ENCODE measurements at places on chromosomes 7 and 10.

DNA sequence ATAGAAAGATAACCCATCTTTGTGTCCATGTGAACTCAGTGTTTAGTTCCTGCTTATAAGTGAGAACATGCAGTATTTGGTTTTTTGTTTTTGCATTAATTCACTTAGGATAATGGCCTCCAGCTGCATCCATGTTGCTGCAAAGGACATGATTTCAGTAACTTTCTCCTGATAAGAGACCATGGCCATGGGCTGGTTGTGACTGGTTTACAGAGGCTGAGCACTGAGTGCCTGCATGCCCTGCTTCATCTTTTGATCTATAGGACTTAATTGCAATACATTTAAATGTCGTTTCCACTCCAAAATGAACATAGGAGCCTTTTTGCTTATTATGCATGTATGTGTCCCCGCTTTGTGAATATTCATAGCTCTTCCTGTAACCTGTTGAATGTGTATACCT is 101.3 kb upstream of the IGFBP3 start:
- no peak for DNase-seq

- no peak for DNase-seq
Measured at GRCh38 chr7:111955616-111956015, 250.6 kb downstream of the DOCK4 start.

- DNase-seq, result no peak
Measured at GRCh38 chr7:80589631-80590030, 48.8 kb upstream of the CD36 start.

DNA sequence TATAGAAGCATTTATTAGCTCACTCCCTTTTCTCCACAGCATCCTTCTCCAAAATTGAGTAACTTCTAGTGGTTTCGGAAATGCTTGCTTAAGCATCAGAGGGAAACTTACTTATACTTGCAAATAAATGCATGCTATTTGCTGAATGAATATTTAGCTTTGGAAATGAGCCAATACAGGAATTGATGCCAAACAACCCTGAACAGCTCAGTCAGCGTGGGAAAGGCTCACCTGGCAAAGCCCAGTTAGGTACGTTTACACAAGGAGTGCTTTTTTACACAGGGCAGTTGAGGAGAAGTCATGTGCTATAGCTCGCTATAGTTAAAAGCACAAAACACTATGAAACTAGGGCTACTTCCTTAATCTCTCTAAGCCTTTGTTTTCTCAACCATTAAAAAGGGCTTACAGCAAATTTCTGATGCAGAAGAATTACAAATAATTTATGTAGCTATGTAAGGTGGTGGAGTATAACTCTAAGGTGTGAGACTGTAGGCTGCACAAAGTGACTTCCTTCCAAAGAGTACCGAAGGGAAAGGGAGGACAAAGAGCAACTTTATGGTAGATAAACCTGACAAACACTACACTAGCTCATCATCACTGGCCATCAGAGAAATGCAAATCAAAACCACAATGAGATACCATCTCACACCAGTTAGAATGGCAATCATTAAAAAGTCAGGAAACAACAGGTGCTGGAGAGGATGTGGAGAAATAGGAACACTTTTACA is 498.2 kb downstream of the PHTF2 start:
- no peak for DNase-seq

DNA sequence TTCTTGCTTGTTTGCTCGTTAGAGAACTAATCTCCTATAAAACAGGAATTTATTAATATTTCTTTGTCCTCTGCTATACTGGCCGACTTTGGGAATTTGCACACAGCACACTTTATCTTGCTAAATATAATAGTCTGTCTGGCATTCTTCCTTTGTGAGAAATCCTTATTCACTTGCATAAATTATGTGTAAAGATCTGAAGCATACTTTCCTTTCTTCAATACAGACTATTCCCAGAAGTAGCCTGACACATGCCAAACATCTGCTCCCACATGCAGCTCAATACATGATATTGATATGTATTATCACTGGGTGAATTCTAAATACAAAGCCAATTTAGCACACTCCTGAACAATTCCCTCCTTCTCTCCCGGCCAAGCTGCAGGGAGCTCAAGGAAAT is 273.9 kb downstream of the GRM8 start:
- DNase-seq, result no peak

GRCh38 chr7:16615228-16615627 is 30.3 kb downstream of the ANKMY2 start:
- DNase-seq, result no peak

DNA sequence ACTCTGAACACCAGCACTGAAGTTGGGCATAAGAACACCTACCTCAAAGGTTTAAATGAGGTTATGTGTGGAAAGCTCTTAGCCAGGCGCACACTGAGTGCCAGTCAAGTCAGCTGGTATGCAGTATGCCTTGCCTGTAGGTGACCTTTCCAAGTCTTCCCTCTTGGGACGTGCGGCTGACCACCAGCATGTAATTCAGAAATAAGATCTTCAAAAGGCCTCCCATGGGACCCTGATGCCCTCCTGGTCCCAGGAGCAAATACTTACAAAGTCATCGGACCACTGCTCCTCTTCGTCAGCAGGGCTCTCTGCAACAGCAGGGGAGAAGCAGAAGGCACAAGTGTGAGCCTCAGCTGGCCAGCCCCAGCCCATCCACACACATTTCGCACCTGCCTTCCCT is 40.8 kb downstream of the BLNK start:
- no peak for DNase-seq

GRCh38 chr7:80508440-80508839 is 3.4 kb downstream of the GNAT3 start:
- DNase-seq, result no peak

GRCh38 chr7:4939971-4940728 is 18.8 kb downstream of the MMD2 start:
- DNase-seq, result no peak

DNA sequence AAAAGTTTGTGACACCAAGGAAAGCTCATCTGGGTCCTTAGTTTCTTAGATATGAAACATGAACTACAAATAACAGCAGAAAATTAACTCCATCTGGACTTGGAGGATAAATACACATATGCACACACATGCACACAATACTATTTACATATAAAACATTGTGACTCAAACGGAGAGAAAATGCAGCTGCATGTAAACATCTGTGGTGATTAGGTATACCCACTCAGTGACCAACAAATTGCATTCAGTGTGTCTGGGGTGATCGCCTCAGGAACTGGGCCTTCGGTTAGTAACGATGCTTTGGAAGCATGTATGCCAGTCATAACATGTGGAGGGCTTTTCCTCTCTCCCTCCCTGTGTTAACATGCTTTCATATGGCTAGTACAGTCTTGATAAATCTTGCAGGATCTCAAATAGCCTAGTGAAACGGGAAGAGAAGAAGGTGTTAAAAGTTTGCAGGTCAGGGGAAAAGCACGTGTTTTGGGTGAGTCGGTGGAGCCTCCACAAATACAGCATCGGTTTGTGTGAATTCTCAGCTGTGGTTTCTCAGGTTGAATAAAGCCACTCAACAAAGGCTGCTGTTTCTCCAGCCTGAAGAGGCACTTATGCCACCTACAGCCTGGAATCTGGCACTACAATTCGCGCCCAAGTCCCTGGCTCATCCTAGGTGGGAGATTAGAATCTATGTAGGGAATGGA is 8.7 kb upstream of the GLRX3 start:
- DNase-seq, result no peak

- no peak for DNase-seq
Measured at GRCh38 chr10:13347043-13347499, 1.0 kb downstream of the SEPHS1 start.

GRCh38 chr7:25852211-25852938 is 299.6 kb upstream of the NFE2L3 start:
- no peak for DNase-seq

GRCh38 chr10:107443813-107444212 is 279.3 kb upstream of the SORCS1 start:
- DNase-seq, result no peak

DNA sequence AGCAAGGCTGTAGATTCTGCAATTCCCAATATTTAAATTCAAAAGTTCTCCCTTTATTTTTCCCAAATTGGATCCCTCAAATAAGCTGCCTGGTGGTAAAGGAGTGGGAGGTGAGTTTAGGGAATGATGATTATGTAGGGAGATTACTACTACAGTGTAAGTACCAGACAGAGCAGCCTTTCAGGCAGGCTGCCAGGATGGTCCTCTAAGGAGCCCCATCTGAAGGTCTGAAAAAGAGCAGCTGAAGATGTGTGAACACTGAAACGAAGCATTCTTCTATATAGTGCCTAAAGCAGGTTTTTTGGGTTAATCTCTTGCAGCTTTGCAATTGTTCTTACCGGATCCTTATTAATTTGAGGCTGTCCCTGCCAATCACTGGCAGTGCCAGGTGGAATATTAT is 84.7 kb downstream of the CREB5 start:
- no peak for DNase-seq

GRCh38 chr7:46744957-46745706 is 824.1 kb upstream of the IGFBP3 start:
- DNase-seq, result no peak

GRCh38 chr10:43193496-43194080 is 55.3 kb downstream of the CSGALNACT2 start:
- no peak for DNase-seq

GRCh38 chr10:125127110-125127509 is 33.3 kb downstream of the CTBP2 start:
- DNase-seq, result no peak

Measured in stimulated activated CD4-positive, alpha-beta T cell treated with anti-CD3 and anti-CD28 coated beads, Interleukin-1b, Interleukin-23, amount 100 ng/mL, for 1 hour (primary cell).